T-cell (primary cell): ENCODE measurements at places on chromosomes 11 and 22.

DNA sequence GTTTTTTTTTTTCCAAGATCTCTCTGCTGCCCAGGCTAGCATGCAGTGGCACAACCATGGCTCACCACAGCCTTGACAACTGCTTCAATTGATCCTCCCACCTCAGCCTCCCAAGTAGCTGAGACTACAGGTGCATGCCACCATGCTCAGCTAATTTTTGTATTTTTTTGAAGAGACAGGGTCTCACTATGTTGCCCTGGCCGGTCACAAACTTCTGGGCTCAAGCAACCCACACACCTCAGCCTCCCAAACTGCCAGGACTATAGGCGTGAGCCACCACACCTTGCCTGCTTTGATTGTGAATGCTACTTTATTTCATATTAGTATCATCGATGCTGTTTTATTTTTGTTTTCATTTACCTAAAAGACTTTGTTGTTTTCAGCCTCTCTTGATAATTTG lies 81.5 kb upstream of the GNAZ start:
- no peak for DNase-seq

GRCh38 chr11:130452176-130452575 lies 3.7 kb downstream of the ADAMTS15 start:
- no peak for DNase-seq

DNA sequence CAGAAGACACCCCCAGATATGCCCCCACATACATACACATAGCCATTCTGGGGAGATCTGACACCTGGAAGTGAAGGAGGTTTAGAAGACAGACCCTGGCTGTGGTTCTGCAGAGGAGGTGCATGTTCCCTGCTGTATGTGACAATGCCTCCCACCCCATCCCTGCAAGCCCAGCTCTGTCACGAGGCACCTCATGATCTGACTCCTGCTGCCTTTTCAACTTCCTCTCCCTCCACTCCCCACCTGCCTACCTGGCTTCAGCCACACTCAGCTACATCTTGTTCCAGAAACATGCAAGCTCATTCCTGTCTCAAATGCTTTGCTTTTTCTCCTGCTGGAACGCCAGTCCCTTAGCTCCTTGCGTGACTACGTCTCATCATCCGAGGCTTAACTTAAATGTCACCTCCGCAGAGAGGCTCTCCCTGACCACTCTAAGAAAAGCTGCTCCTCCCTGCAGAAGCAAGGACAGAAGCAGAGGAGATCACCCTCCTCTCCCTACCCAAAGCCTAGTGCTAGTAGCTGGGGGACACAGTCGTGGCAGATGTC lies 114.5 kb downstream of the FEZ1 start:
- DNase-seq = no peak

DNA sequence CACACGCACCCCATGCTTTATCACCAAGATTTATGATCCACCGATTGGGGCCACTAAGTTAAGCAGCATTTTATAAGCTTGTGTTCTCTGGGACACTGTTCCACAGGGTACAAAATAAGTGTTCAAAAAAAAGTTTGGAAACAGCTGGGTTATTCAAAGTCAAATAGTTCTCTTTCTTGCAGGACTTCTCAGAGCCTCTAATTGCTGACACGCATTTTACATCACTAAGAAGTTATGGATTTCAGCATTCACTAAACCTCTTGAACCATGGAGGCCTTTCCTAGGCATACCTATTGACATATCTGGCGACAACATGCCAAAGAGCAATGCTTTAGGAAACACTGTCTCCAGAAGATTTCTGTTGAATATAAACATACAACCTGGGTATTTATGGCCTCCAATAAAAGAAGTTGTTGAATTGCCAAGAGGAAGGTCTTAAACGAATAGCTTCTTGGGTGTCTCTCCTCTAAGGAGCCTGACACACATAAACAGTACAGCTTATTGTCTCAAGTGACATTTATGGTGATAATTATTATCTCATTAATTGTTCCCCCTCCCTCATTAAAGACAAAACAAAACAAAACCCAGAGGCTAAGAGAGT lies 147.1 kb upstream of the ARHGAP20 start:
- DNase-seq = no peak

DNA sequence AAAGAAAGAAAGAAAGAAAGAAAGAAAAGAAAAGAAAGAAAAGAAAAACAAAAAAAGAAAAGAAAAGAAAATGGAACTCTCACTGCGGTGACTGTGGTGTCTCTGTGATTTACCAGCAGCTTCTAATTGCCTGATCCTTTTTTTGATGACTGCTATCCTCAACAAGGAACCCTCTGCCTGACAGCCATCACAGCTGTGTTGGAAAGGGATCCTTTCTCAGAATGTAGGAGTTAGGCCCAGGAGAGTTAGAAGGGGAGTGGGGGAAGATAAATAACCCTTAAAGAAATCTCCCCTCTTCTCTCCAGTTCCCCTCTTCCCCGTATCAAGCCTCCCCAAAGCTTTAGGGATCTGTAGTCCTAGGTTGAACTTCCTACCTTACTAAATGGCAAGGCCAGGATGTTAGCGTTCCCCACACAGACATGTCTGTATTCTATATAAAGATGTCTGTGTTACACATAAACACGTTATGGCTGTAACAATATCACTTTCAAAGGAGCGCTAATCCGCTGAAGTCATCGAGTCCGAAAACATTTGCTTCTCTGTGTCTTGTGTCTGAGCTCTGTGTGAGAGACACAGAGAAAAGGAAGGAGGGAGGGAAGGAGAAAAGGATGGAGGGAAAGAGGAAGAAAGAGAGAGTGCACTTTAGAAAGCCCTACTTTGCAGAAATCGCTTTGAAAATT lies 26.8 kb upstream of the WT1 start:
- no peak for DNase-seq

DNA sequence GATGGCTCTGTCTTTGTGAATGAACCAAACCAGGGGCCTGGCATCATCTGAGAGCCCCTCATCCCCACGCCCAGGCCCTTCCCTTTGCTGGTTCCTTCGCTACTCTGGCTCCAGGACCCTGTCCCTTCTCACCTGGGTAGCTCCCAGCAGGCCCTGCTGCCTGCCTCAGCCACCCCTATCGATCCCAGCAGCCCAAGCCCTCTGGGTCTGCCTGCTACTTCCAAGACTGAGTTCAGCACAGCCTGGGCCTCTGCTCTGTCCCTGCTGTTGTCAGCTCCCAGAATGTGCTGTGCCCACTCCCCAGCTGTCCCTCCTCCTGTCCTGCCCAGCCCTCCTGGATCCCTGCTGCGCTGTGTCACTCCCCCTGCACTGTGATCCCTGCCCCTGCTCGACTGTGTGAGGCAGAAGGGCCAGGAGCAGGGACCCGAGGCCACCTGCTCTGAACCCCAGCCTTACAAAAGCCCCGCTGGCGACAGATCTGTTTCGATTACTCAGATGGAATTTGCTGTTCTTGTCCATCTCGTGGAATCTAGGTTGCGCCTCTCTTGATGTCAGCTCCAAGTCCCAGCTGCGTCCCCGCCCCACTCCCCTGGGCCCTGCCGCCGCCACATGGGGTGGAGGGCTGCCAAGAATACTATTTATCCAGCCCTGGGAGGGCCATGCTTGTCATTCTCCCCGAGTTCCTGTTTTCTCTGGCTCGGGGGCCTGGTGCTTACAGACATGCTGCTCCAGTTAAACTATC lies 13.0 kb downstream of the MRPL21 start:
- no peak for DNase-seq

GRCh38 chr11:126079621-126080124 lies 17.0 kb upstream of the CDON start:
- no peak for DNase-seq

GRCh38 chr11:73158356-73159051 lies 16.4 kb upstream of the FCHSD2 start:
- DNase-seq = no peak

GRCh38 chr22:21951931-21952465 lies 650 bp downstream of the PPM1F start:
- no peak for DNase-seq

- DNase-seq = no peak
Observed at GRCh38 chr22:29139965-29140782, 65.5 kb upstream of the EMID1 start.

GRCh38 chr11:102187416-102188151 lies 77.3 kb downstream of the YAP1 start:
- DNase-seq = no peak

DNA sequence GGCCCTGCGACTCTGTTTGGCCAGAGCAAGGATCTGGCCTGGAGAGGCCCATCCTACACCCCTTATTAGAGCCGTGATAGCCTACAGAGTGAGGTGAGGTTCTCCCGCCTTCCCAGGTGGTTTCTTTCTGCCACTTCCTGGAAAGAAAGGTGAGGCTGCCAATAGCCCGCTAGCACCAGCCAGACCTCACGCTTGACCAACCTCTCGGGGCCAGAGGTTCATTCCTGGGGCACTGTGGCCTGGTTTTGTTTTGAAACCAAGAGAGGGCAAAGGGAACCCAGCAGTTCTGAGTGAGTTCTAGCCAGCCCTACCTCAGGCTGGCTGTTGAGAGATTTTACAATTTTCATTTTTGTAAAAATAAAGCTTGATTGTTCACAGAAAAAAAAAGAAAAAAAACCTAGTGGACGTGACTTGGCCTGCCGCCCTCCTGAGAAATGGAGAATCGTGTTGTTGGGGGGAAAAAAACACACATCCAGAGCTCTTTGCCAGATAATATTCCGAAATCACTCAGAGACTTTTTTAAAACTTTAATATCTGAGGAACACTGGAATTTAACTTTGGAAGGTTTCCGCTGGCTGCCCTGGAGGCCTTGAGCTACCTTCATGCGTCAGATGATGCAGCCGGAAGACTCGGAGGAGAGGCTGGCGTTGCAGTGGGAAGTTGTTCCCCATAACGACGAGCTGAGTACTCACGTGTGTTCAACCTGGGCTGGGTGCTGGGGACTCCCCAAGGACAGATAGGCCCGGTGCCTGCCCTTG lies 84.5 kb downstream of the BCR start:
- DNase-seq = no peak

GRCh38 chr11:124481365-124482323 lies 36.1 kb upstream of the OR8B8 start:
- no peak for DNase-seq

DNA sequence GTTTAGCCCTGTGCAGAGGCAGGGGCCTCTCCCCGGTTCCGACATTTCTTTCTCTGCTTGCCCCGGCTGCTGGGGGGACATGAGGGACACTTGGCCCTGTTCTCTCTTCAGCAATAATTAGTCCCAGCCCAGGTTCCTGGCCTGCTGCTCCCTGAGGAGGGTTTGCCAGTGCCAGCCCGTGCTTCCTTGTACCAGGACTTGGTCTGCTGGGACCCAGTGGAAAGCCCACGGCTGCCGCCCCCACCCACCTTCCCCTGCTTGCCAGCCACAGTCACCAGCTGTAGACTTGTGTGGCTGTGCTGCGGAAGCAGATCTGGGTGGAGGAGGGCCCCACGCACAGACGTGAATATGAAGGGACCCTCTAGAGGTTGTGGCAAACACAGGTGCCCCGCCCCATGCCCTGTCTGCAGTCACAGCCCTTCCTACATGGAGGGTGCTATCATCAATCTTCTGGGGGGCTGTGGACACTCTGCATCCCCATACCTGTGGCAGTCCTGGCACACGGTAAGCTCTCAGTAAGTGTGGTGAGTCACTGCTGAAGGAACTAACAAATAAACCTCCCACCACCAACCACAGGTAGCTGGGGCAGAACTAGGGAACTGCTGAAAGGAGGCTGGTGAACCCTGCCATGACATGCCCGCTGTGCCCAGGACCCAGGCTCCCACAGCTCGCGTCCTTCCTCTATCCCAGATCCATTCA lies 949 bp downstream of the TP53AIP1 start:
- DNase-seq = no peak

DNA sequence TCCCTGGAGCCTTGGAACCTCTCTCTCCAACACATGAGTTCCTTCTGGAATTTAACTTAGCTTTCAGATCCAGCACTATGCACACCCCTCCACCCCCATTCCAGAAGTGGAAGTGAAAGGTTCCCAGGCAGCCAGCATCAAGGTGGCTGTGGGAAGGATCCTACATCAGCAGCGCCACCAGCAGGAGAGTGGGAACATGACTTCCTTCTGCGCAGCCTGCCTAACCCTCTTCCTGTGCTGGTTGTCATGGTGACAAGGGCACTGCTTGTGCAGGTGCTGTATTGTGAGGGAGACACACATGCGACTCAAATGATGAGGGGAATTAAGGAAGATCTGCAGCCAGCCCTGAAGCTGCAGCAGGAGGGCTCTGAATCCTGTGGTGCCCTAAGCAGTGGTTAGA lies 904.5 kb upstream of the API5 start:
- DNase-seq = no peak

DNA sequence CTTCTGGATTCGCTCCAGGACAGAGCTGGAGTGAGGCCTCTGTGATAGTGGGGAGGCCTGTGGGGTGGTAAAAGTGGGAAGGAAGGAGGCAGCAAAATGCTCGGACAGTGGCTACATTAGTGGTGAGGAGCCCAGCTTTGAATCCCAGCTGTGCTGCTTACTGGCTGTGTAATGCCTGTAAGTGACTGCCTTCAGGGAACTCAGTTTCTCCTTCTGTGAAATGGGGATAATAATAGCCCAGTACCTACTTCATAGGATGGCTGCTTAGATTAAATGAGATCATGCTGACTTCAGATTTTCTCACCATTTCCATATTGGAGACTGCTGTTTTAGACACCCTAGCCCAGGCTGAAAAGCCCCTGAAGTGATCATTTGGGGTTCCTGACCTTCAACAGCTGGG lies 8.4 kb upstream of the ALX4 start:
- no peak for DNase-seq

- DNase-seq = no peak
Observed at GRCh38 chr11:77668760-77669159, 31.2 kb upstream of the CLNS1A start.

- DNase-seq = no peak
Observed at GRCh38 chr11:58561394-58562098, 14.1 kb downstream of the LPXN start.

GRCh38 chr11:87057749-87058148 lies 20.0 kb downstream of the TMEM135 start:
- DNase-seq = no peak

GRCh38 chr11:122963961-122964360 lies 17.7 kb downstream of the BSX start:
- DNase-seq = no peak

GRCh38 chr22:21714786-21715185 lies 20.8 kb downstream of the YPEL1 start:
- no peak for DNase-seq

- no peak for DNase-seq
Observed at GRCh38 chr11:16536513-16536912, 180.2 kb upstream of the SOX6 start.

- no peak for DNase-seq
Observed at GRCh38 chr22:40932396-40932795, 18.8 kb upstream of the RBX1 start.

GRCh38 chr11:105693075-105693759 lies 83.3 kb downstream of the GRIA4 start:
- DNase-seq = no peak

- DNase-seq = no peak
Observed at GRCh38 chr11:121886996-121887395, 229.0 kb downstream of the BLID start.
